ENCODE measurements at places on chromosomes 12 and 14. TPM values are rescaled to one million over a fixed set of nuclear protein-coding genes. Genes with fewer than 3 reads are reported as not detected.

- no peak for DNase-seq
Observed at GRCh38 chr14:54088271-54088670, 131.6 kb upstream of the BMP4 start.

GRCh38 chr12:67937822-67938221 lies 51.4 kb upstream of the IFNG-AS1 start:
- DNase-seq, result no peak

GRCh38 chr12:49342066-49342913 lies 4.4 kb upstream of the DNAJC22 start:
- DNase-seq, result peak; percentile 66

DNA sequence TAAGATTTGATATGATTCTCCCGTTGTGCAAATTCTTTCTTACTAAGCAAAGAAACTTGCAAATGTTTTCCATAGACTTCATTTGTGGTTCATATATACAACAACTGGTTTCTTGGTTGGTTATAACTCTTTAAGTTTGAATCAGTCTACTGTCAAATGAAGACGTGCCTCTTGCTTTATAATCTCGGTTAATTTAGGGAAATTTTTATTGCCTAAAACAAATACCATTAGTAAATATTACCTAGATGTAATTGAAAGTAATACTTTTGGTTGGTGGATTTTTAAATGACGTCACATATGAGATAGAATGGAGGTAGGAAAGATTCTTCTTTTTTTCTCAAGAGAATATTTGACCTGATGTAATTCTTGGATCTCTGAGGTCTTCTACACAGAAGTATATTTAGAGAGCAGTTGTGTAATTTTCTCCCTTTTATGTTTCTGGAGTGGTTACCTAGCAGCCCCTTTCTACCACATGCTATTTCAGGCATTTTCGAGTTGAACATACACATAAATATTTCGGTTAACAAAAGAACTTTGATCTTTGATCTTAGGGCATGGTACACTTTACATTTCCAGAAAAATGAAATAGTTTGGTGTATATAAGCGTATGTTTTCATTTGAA lies 1.7 kb downstream of the ATF7IP start:
- peak; percentile 32 for DNase-seq

Gene MAP1LC3B2
- polyA plus RNA-seq, result 1.4 TPM

Gene MYF6
- not detected for polyA plus RNA-seq

GRCh38 chr12:119758722-119759121 lies 90.8 kb downstream of the PRKAB1 start:
- no peak for DNase-seq

Gene WNT1
- polyA plus RNA-seq, result not detected

- DNase-seq, result no peak
Observed at GRCh38 chr14:102695167-102695555, 82.1 kb upstream of the TRAF3 start.

DNA sequence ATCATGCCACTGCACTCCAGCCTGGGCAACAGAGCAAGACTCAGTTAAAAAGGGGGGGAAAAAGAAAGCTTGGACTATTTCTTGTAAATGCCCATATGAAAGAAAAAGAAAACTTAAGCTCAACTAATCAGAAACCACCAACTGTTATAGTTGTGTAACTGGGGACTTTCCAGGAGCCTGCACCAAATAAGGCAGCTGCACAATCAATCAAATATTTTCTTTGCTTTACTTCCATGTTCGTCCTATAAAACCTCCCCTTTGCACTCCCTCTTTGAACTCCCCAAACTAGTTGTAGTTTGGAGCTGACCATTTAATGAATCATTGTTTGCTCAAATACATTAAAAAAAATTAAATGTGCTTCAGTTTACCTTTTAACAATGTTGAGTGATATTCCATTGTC lies 54.9 kb downstream of the OTOGL start:
- DNase-seq, result peak; percentile 66

DNA sequence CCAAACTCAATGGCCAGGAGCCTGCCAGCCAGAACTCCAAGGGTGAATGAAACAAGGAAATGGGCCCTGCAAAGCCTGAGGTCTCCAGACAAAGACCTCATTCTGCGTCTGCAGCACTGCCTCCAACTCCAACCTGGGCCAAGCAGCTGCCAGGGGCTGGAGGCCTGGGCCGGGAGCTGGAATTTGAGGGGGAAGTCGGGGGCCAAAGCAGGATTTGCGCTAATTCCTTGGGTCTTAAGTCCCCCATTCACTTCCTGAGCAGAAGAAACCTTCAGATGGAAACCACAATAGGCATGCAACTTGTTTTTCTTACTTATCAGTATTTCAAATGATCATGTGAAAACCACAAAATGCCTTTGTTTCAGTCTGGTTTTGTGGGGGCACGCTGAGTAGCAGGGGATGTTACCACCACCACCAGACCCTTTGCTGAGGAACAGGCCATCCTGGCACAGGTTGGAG lies 23.0 kb upstream of the TC2N start:
- no peak for DNase-seq

- no peak for DNase-seq
Observed at GRCh38 chr14:68623826-68624225, 169.0 kb downstream of the ZFP36L1 start.

GRCh38 chr12:98149691-98150210 lies 365.6 kb upstream of the TMPO start:
- no peak for DNase-seq

DNA sequence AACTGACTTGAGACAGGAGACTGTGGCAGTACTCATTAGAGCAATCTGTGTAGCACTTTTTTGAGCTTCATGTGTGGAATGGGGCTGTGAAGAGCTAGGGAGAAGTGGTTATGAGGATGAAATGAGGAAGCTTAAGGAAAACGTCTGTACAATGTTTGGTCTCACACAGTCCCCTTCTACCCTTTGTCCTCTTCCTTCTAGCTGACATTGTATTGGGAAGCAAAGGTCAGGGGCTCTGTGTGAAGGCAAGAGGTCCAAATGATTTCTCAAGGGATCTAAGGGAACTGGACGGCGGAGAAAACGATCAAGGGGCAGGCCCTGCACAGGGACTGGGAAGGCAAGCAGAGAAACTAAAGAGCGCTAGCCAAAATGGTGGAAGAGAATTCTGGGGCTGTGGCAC lies 13.1 kb upstream of the CIPC start:
- no peak for DNase-seq

GRCh38 chr12:39574378-39574777 lies 45.2 kb downstream of the ABCD2 start:
- no peak for DNase-seq

Gene MMP17
- 15.9 TPM for polyA plus RNA-seq

- DNase-seq, result no peak
Observed at GRCh38 chr14:59582845-59583509, 6.4 kb upstream of the CCDC175 start.

Gene KERA
- polyA plus RNA-seq, result not detected

- DNase-seq, result peak; percentile 73
Observed at GRCh38 chr12:12909995-12910420, 18.6 kb downstream of the GPRC5A start.

DNA sequence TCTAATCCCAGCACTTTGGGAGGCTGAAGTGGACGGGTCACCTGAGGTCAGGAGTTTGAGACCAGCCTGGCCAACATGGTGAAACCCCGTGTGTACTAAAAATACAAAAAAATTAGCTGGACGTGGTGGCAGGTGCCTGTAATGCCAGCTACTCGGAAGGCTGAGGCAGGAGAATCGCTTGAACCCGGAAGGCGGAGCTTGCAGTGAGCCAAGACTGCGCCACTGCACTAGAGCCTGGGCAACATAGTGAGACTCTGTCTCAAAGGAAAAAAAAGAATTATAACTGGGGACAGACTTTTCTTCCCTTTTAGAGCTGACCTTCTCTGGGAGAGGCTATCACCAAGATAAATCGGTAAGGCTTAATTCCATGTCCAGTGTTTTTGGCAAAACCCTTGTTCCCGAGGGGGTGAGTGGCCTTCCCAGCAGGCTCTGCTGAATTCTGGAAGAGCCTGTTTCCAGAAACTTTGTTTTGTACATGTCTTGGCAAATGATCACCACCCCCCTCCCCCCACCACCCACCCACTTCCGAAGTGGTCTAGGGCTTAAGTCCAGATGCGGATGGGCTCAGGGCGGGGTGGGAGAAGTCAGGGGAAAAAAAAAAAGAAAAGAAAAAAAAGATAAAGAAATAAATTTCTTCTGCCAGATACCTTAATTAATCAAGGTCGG lies 32.3 kb upstream of the DEGS2 start:
- DNase-seq, result no peak

GRCh38 chr12:106801830-106802533 lies 27.5 kb downstream of the RIC8B start:
- DNase-seq, result no peak

- no peak for DNase-seq
Observed at GRCh38 chr12:19482551-19483109, 43.3 kb downstream of the AEBP2 start.

- DNase-seq, result no peak
Observed at GRCh38 chr12:82723093-82723492, 36.4 kb downstream of the TMTC2 start.

Gene PRR4
- polyA plus RNA-seq, result 1.7 TPM

Gene DACT1
- 5.8 TPM for polyA plus RNA-seq

Gene EXOC5
- polyA plus RNA-seq, result 22.4 TPM

Gene TPPP2
- not detected for polyA plus RNA-seq

GRCh38 chr12:53974084-53975063 lies at the start of gene HOTAIR:
HOTAIR (minus strand) TSS chr12:53974954.
- no peak for DNase-seq

DNA sequence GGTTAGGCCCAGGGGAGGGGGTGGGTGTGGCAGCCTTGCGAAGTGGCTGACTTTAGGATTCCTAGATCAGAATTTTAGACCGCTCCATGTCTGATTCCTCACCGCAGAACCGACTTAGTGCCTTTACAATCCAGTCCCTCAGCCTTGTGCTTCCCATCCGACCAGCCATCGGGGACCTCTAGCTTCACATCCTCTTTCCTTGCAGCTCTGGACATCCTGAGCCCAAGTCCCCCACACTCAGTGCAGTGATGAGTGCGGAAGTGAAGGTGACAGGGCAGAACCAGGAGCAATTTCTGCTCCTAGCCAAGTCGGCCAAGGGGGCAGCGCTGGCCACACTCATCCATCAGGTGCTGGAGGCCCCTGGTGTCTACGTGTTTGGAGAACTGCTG lies 557 bp downstream of the COPS7A start:
- peak; percentile 16 for DNase-seq

GRCh38 chr12:108886873-108887629 lies 7.2 kb downstream of the DAO start:
- no peak for DNase-seq

Gene SLC15A4
- polyA plus RNA-seq, result 14.3 TPM
